ENCODE measurements at places on chromosomes 2 and 18. TPM values are rescaled to one million over a fixed set of nuclear protein-coding genes. Genes with fewer than 3 reads are reported as not detected.

Gene KCNG3
- total RNA-seq, result not detected

Gene TLX2
- 0.08 TPM for total RNA-seq

Gene CNGA3
- total RNA-seq, result not detected

Gene YIPF4
- total RNA-seq, result 17.3 TPM

Gene CDH2
- 0.08 TPM for total RNA-seq
